ENCODE measurements at places on chromosomes 13 and 19.

GRCh38 chr19:33703821-33704220, 82.1 kb downstream of the CHST8 start:
- no peak for DNase-seq

- peak; percentile 87 for DNase-seq
Measured at GRCh38 chr19:41570639-41571112, 5.3 kb upstream of the CEACAM21 start.

- peak; percentile 5 for DNase-seq
Measured at GRCh38 chr19:38759590-38760003, 13.7 kb downstream of the LGALS7 start.

GRCh38 chr19:6185093-6185834, 49.8 kb downstream of the ACSBG2 start:
- DNase-seq, result no peak

DNA sequence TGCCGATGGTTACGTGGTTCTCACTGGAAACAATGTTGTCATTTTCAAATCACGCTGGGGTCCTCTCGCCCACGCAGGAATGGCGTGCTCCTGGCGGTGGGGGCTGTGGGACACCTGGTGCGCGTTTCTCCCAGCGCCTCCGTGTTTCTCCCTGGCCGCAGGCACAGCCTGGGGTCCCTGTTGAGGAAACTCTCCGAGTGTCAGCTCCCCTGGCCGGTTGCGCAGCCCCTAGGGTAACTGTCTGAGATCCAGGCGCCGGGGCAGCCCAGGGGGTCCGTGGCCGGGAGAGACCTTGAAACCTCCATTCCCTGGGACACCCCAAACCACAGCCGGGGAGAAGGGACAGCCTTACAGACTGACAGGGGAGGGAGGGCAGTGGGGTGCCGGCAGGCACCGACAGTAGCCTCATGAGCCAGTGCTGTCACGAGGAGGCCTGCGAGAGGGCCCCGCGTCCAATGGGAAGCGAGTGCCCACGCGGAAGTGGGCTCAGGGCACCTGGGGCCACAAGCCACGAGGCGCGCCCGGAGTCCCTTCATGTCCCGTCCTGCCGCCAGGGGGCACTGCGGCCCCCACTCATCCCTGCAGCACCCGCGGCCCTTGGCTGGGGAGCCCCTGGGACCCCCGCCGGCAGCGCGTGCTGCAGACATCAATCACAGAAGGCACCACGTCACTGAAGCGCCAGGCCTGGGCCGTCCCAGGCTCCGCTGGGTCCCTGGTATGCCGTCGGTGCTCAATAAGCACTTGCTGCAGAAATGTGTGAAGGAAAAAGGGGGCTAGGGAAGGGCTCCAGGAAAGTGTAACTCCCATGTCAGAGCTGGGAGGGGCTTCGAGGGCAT, 9.5 kb downstream of the ADAMTSL5 start:
- DNase-seq, result peak; percentile 69

- DNase-seq, result no peak
Measured at GRCh38 chr19:51450730-51451307, 7.4 kb downstream of the SIGLEC8 start.

- peak; percentile 86 for DNase-seq
Measured at GRCh38 chr19:827710-828321, at the start of gene AZU1. TSS of gene AZU1 (plus strand) at chr19:827837. CDS start at chr19:827847, 10 bp downstream.

DNA sequence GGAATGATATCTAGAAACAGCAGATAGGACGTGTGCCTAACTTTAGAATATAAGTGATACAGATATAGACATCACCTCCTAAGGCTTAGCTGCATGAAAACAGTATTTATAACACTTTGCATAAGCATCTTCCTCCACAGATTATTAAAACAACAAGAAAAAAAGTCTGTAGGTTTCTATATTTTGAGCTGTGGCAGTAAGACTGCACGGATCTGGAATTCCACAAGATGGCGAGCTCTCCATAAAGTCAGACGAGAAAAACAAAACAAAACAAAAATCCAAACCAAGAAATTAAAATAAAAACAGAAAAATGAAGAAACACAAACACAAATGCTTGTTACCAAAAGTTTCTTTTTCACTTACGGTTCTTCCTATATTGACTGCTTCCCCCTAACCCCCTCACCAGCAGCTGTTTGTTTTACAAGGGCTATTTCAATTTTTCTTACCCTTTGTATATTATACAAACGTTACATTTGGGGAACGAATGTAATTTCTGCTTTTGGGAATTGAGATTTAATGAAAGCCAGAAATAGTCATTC, 285.8 kb downstream of the MYO16 start:
- peak; percentile 50 for DNase-seq

- DNase-seq, result peak; percentile 90
Measured at GRCh38 chr19:12564016-12564664, 12.9 kb upstream of the ZNF564 start.

GRCh38 chr19:542173-542866, 1.5 kb upstream of the GZMM start:
- DNase-seq, result no peak
